Amniotic stem cell (primary cell): ENCODE measurements at places on chromosomes 6 and 20.

DNA sequence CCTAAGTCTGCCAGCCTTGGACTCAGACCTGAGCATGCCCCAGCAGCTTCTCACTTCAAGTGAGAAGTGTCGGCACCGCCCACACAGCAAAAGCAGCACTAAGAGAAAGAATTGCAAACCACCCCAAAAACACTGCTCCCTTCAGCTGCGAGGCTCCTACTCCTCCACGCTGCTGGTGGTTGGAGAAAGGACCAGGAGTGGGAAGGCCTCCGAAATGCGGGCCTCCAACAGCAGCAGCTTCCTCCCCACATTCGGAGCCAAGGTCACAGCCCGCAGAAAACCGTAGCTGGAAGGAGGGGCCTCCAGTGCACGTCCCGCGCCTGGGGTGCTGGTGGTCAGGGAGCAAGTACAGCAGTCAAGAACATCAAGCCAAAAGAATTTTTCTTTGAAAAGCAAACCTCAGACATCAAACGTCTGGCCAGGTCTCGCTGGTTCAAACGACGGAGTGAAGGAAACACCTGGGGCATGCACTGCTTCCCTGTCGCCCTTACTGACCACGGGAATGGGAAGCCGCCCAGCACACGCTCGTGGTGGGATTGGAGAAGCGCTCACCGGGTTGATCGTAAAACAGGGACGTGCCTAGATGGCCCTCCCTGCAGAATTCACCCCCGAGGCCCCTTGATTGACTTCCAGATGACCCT lies 185.6 kb upstream of the CST7 start:
- DNase-seq, result no peak

DNA sequence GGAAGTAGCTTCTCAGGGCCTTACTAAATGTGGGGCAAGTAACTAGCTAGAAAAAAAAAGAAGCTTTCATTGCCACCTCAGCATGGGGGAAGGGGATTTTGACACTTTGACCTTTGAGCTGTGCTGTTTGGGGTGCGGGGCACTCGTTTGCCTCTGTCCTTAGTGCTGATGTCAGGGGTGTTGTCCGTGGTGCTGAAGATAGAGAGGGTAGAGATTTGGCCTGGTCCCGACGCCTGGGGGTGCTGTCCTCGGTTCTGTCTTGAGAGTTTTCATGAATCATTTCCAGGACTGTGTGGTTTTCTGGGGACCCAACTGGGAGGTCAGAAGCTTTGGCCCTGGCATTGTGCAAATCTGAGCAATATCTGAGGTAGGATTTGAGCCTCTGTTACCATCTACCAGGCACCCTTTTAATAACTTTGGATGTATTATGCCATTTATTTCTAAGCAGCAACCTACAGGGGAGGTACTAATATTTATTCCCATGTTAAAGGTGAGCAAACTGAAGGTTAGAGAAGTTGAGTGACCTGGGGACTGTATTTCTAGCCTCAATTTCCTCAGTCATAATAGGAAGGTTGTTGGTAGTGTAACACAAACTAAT lies 78.0 kb downstream of the DLGAP4 start:
- no peak for DNase-seq

- no peak for DNase-seq
Measured at GRCh38 chr6:43861212-43861894, 91.3 kb downstream of the VEGFA start.

GRCh38 chr20:23823111-23823510 lies 3.4 kb downstream of the CST2 start:
- DNase-seq, result no peak

DNA sequence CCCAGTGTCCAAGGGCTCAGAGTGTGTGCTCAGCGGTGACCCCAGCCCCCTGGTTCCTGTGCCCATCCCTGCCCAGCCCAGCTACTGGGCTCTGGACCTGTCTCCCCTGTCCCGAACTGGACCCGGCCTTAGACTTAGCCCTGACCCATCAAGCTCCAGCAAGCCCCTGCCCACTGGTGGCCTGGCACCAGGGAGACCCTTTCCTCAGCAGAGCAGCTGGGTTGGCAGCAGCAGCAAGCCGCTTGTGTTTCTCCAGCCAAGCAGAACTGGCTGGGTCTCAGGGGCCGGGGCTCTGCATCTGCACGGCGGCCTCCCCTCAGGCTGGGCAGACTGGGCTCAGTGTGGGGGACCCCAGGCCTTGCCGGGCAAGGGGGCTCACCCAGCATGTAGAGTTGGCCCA lies 801 bp downstream of the SPDEF start:
- DNase-seq, result no peak

GRCh38 chr6:107237992-107238660 lies 122.8 kb upstream of the BEND3 start:
- DNase-seq, result no peak

GRCh38 chr6:37713529-37714119 lies 15.9 kb upstream of the MDGA1 start:
- DNase-seq, result no peak

GRCh38 chr6:87687296-87687695 lies 14.7 kb downstream of the AKIRIN2 start:
- no peak for DNase-seq

- DNase-seq, result no peak
Measured at GRCh38 chr6:101758368-101758767, 364.9 kb downstream of the GRIK2 start.

- DNase-seq, result no peak
Measured at GRCh38 chr20:8309634-8310033, 177.6 kb downstream of the PLCB1 start.

DNA sequence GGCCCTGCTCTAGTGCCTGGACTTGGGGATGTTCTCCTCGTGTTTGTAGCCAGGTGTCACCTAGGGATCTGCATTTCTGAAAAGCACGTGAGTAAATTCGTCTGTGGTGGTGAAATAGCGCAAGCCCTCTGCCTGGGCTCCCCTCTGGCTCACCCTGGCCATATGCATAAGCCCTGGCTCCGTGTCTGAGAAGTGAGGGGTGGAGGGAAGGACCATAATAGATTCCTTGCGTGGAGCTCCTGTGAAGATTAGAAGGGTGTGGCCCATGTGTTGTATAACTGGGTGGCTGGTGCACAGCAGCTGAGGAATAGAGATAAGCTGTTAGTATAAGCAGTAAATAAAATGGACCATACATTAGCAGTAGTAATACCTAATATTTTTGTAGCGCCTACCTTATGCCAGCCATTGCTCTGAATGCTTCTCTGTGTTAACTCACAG lies 4.8 kb downstream of the BCAS1 start:
- DNase-seq, result no peak

DNA sequence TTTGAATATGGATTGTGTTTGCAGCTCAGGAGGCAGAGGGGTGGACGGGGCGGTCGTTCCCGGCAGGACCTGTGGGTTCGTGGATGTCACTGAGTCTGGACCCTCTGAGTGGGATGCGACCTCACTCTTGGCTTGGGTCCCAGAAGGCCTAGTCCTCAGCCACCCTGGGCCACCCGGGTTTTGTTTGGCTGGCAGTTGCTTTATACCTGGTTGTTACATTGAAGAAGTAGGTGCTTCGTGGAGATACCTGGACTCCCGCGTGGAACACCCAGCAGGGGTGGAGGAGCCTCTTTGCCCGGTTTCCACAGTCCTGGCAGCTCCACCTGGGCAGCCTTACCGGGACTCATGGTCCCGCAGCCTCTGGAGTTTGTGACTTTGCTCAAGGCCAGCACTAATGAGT lies 405.1 kb downstream of the TAF4 start:
- no peak for DNase-seq

DNA sequence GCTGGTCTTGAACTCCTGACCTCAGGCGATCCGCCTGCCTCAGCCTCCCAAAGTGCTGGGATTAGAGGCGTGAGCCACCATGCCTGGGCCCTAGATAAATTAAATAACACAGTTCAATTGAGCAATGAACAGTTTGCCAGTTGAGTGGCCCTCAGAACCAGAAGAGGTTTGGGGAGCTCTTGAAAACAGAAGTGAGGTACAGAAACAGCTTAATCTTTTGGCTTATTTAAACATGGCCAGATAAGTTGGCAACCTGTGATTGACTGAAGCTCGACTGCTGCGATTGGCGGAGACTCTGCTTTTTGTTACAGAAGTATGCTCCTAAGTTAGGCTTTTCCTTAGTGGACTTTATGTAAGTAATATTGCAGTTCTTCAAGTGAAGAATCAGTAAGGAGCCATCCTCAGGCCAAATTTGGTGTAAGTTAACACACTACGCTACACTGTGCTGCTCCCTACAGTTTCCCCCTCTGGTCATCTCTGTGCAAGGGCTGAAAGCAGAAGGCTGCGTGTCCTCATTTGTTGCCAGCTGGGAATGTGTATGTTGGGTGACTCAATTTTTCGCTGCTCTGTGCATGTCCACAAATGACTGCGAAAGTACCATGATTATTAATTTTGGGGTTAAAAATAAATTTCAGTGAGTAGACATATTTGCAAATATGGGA lies 9.8 kb downstream of the XRN2 start:
- no peak for DNase-seq

DNA sequence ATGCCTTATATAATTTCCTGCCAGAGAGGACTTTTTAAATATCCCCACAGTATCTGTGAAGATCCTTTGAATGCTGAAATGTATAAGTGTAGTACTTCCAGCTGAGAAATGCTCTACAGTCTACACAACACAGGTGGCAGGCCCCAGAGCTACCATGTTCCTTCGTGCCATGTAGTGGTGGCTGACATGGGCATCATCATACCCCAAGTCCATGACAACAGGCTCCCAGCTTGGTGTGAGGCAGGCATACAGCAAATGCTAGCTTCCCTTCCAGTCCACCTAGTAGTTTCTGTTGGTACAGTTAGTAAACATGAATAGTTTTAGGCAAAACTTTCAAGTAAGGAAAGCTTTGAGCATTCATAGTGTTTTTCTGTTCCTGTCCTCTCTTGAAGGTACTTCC lies 61.2 kb upstream of the EMILIN3 start:
- no peak for DNase-seq

DNA sequence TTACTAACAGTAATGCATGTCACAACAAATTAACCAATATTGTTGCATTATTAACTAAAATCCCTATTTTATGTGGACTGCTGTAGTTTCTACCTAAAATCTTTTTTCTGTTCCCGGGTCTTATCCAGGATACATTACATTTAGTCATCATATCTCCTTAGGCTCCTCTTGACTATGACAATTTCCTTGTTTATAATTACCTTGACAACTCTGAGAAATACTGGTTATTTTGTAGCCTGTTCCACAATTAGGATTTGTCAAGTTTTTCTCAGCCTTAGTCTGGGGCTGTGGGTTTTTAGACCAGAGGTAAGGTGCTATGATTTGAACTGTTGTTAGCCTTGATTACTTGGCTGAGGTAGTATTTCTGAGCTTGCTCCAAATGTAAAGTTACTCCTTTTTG lies 3.7 kb downstream of the FBXO5 start:
- no peak for DNase-seq

DNA sequence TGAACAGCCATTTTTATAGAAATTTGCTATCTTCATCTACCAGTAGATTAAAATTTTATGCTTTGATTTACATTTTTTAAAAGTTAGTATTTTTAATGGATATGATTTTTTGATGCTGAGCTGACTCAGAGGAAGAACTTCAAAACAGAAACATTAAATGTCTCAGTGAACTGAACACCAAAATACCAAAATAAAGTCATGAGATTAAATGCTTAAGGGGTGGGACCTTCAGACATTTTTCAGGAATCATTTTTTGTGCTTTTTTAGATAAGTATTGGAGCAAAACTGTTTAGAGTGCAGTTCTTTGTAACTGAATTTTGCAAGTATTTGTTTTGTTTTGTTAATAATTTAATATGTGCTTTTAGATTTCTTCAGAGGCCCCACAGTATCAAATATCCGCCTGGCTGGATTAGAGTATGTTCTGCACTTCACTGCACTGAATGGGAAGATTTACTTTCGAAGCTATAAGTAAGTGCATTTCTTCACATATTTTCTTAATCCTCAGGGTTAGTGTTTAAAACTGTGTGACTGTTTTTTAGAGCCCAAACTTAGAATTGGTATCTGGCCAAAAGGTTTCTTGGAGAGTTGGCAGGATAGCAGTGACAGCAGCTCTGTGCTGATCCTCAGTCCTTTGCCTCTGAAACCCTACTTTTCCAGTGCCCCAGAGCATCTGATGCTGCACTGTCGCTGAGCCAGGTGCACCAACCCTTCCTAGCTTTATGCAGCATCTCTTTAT lies 33.7 kb downstream of the RPF2 start:
- no peak for DNase-seq

DNA sequence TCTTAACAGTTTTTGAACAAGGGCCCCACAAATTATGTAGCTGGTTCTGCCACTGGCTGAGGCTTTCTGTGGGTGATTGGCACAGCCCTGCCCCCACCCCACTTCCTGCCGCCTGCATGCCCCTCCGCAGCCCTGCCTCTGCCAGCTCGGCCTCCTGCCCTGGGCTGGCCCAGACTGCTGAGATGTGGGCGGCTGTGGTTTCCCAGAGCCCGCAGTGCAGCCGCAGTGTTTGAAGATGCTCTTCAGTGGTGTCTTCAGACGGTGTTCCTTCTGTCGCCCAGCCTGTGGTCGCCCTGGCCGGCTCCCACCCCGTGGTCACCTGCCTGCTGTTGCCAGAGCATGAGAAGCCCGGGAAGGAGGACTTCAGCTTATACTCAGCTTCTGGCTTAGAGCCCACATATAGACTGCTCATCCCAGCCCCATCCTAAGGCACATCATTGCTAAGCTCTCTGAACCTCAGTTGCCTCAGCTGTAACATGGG lies 154.3 kb downstream of the VEGFA start:
- no peak for DNase-seq

- no peak for DNase-seq
Measured at GRCh38 chr20:37564388-37565133, 36.9 kb upstream of the BLCAP start.

DNA sequence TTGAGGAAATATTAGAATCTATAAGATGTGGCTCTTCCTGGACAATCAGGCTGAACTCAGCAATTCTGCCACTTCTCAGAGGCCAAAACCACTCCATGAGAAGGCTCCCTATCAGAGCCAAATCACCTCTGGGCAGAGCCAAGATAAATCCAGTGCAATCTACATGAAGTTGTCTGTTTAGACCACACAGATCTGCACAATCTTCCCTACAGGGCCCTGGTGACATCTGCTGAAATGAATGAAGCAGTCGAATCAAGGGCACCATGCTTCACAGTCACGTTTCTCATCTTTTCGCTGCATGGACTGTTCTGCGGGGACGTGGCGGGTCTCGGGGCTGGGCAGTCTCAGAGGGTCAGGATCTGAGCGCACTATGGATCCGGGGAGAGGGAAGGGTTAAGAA lies 60.1 kb upstream of the CD93 start:
- no peak for DNase-seq

- DNase-seq, result no peak
Measured at GRCh38 chr6:52063584-52064344, 23.6 kb downstream of the PKHD1 start.

- DNase-seq, result no peak
Measured at GRCh38 chr6:130811932-130812331, 15.3 kb upstream of the SMLR1 start.

GRCh38 chr6:169751242-169752073 lies at the start of the genes DYNLT2 and ERMARD:
TSS of gene DYNLT2 (minus strand) at chr6:169751572. CDS start at chr6:169751458, 114 bp downstream.
TSS of gene ERMARD (plus strand) at chr6:169751622. CDS start at chr6:169751658, 36 bp downstream.
- DNase-seq, result peak; percentile 91

DNA sequence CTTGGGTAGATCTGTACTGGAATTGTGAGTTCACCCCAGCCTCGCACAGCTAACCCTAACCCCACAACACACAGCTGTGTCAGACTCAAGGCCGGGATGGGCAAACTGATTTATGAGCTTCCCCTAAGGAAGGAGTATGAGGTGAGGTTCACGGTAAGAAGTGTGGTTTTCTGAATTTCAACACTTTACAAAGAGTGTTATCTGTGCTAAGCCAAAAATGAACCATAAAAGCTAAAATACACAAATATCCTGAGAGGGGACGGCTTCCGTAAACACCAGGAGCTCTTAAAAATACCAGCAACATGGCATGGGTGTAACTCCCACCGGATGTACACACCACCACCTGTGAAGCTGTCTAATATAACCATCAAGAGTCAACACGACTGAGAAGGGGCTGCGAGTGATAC lies 101.2 kb downstream of the ATP9A start:
- DNase-seq, result no peak
